Placental epithelial cell (primary cell): ENCODE measurements at places on chromosomes 5 and 9. TPM values are rescaled to one million over a fixed set of nuclear protein-coding genes. Genes with fewer than 3 reads are reported as not detected.

Gene PTGR1
- 31.0 and 47.9 TPM in 2 replicates for total RNA-seq

Gene GPR151
- not detected in 2 replicates for total RNA-seq

Gene SEMA6A
- under 0.01 and 0.39 TPM in 2 replicates for total RNA-seq

Gene SPINK14
- total RNA-seq, result not detected in 2 replicates

Gene CCNJL
- under 0.01 TPM in 1 of 2 replicates, not detected in the other for total RNA-seq

Gene SAXO1
- total RNA-seq, result under 0.01 and 0.11 TPM in 2 replicates

Gene PALM2AKAP2
- total RNA-seq, result 0.39 and 0.76 TPM in 2 replicates

Gene MEIKIN
- 0.39 and 0.54 TPM in 2 replicates for total RNA-seq

Gene TLX3
- total RNA-seq, result 0.22 TPM in 1 of 2 replicates, not detected in the other

Gene CDX1
- 0.39 TPM in 1 of 2 replicates, not detected in the other for total RNA-seq

Gene SCGB3A2
- 1.2 TPM in 1 of 2 replicates, not detected in the other for total RNA-seq

Gene ANKRD55
- total RNA-seq, result not detected in 2 replicates

Gene PCDHGA3
- total RNA-seq, result 0.33 and 1.2 TPM in 2 replicates

Gene AFAP1L1
- 5.9 and 9.4 TPM in 2 replicates for total RNA-seq

Gene C9orf153
- under 0.01 TPM in 1 of 2 replicates, not detected in the other for total RNA-seq

Gene DIMT1
- total RNA-seq, result 14.1 and 35.5 TPM in 2 replicates

Gene DRD1
- not detected in 2 replicates for total RNA-seq

Gene TSSK1B
- total RNA-seq, result 0.79 TPM in 1 of 2 replicates, not detected in the other

Gene PRR7
- total RNA-seq, result 0.98 and 1.2 TPM in 2 replicates

Gene SLC27A6
- 86.0 and 129 TPM in 2 replicates for total RNA-seq

Gene STC2
- total RNA-seq, result 2.4 and 19.4 TPM in 2 replicates

Gene ZNF454
- total RNA-seq, result 2.7 and 6.3 TPM in 2 replicates
